Left renal cortex interstitium (tissue), 4 donors: ENCODE measurements at places on chromosomes 11 and 22. TPM values are rescaled to one million over a fixed set of nuclear protein-coding genes. Genes with fewer than 3 reads are reported as not detected.

- DNase-seq, result no peak
Observed at GRCh38 chr11:47981667-47982404, 1.5 kb downstream of the PTPRJ start.

DNA sequence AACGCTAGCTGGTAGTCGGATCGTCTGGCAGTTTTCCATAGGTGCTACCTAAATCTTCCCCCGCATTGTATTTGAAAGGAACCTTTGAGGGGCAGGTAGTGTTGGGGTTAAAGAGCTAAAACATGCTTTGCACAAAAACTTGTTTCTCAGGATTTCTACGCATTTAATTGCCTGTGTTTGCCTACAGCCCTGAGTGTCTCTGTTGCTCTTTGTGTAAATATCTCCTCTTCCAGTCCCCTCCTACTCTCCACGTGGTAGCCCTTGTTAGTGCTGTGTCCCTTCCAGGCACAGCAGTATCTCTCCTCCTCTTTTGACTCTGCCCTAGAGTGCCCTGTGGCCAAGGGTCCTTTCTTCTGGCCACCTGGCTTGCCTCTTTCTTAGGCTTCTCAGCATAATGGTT is 81.7 kb downstream of the BARX2 start:
- DNase-seq, result no peak

DNA sequence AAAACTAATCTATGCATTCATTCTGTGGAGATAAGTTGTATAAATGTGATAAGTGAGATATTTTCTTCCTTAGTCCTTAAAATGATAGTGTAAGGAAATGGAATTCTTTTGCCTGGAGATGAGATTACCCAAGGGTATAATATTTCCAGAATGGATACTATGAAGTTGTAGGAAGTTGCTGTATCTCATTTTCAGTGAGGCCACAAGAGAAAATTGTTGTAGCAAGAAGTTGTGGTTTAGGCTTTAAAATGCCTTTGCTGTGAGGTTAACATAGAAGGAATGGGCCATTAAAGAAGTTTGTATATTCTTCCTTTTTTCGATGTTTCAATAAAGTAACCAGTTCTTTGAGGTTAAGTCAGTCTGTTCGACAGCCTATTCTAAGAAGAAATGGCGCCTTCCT is 50.7 kb upstream of the LIN7C start:
- no peak for DNase-seq

Gene MS4A5
- not detected for polyA plus RNA-seq

Gene OR5T2
- not detected for polyA plus RNA-seq

DNA sequence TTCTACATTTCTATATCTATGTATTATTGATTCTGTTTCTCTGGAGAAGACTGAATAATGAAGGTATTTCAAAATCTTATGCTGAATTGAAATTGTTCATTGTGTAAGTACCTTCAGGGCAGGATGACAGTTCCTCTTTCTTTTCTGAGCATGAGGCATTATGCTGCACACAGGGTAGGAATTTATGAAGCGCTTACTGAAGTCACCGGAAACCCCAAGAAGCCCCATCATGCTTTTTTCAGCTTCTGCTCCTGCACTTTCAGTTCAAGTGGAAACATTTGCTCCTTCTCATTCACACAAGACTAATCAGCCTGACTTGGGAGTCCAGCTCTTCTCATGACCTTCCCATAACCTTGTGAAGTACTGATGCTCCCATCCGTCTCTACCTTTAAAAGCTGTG is 314.7 kb upstream of the SORL1-AS1 start:
- DNase-seq, result no peak

Gene FAM111B
- 13.3 TPM for polyA plus RNA-seq

GRCh38 chr22:44578516-44579230 is 80.6 kb upstream of the RTL6 start:
- DNase-seq, result no peak

DNA sequence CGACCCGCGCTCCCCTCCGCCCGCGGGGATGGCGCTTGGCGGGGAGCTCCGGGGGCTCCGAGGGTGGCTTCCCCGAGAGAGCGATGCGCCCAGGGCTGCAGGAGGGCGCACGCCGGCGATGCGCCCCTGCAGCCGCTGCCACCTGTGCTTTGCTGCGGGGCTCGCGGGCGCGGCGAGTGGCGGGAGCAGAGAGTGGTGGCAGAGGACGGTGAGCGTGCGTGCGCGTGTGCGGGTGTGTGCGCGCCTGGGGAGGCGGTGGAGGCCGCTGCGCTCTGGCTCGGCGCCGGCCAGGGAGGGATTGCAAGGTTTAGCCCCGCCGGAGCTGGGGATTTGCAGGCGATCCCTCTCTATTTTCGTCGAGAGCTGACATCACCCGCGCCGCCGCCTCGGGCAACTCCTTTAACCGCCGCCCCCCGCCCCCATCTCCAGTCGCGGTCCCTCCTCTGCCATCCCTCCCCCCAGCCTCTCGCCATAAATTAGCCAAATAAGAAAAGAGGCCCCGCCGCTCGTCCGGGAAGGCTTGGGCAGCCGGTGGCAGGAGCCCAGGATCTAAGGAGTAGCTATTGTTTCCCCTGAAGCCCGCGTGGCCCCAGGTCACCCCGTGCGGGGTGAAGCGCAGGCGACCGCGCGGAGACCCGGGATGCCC is at the start of gene SLC1A2:
SLC1A2 (minus strand) TSS at position 375 of the 646 bp plus-strand sequence. CDS start 592 bp downstream, outside the sequence.
- no peak for DNase-seq

- no peak for DNase-seq
Observed at GRCh38 chr11:8071616-8072581, 9.1 kb upstream of the TUB start.

DNA sequence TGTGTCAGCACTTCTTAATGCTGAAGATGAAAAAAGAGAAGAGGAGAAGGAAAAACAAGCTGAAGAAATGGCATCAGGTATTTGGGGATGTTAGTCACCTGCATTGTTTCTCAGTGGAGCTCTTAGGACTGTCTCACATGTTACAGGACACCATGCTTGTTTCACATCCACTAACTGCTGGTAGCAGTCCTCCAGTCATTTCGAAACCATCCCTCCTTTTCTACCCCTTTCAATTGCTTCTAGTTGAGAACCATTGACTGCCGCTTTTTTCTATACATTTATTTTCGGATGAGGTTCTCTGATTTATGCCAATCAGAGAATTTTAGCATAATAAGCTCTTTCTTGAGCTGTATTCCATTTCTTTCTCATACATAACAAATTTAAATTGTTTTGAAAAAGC is 21.5 kb downstream of the BIRC2 start:
- no peak for DNase-seq

GRCh38 chr11:46948378-46949131 is 12.0 kb downstream of the CSTPP1 start:
- DNase-seq, result no peak

- no peak for DNase-seq
Observed at GRCh38 chr11:124669193-124669592, 4.3 kb downstream of the SIAE start.

DNA sequence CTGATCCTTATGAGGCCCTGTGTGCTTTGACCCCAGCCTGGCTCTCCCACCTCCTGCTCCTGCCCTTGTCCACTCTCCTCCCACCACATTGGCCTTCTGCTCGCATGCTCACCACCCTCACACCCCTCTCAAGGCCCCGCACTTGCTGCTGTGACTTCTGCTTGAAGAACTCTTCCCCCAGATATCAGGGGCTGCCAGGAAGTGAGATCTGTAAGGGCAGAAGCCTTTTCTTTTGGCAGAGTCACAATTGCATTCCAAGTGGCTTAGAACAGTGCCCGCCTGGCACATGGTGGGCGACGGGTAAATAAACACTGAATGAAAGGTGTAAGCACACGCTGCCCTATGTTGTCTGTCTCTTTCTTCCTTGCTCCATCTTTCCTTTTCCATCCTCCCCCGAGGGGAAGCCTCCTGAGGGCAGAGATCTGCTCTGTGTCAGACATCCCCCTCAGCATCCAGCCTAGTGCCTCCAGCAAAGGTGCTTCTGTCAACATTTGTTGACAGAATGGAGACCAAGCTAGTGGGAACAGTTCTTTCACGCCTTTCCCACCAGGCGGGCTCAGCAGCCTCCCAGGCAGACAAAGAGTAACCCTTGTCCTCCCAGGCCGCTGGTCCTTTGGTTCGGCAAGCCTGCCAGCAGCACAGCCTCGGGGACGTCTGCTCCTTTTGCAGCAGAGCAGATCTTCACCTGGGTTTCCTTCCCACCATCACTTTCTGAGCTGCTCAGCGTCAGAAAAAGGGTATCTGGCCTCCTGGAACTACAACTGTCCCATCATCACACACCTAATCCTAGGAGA is 10.0 kb upstream of the PEX26 start:
- no peak for DNase-seq

DNA sequence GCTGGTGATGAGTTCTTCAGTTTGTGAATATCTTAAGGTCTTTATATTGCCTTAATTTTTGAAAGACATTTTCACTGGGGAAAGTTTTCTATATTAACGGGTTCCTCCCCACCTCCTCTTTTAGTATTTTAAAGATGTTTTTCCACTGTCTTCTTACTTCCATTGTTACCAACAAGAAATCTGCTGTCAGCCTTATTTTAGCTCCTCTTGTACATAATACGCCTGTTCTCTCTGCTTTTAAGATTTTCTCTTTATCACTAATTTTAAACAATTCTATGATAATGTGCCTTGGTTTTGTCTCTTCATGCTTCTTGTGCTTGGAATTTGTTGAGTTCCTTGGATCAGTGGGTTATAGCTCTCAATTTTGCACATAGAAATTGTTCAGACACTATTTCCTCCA is 280.4 kb downstream of the DCDC1 start:
- no peak for DNase-seq

Gene TMEM132A
- polyA plus RNA-seq, result 41.3 TPM

DNA sequence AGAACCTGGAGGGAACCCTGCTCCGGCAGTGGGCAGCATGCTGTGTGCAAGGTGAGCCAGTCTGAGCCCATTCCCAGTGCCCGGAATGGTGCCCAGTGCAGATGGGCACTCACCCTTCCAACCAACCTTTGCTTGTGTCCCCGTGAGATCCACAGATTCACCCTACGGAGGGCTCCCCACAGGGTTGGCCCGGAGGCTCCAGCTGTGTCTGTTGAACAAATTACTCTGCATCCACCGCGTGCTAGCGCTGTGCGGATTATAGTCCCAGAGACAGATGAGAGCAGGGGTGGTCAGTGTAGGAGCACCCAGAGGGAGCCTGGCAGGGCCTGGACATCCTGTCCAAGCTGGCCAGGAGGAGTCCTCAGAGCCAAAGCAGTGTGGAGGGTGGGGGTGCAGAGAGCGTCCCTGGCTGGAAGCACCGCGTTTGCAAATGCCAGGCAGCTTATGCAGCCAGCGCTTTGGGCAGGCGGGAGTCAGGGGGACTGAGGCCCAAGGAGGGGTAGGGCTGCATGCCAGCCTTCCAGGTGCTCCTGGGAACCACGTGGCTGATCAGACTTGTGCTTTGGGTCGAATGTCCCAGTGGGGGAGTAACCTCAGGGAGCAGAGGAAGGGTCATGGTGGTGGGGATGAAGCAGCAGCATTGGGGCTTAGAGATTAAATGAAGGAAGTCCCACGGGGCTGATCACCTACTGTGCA is 80.5 kb downstream of the KCNQ1 start:
- DNase-seq, result no peak

- DNase-seq, result no peak
Observed at GRCh38 chr11:73493956-73494598, 103.8 kb downstream of the FAM168A start.

DNA sequence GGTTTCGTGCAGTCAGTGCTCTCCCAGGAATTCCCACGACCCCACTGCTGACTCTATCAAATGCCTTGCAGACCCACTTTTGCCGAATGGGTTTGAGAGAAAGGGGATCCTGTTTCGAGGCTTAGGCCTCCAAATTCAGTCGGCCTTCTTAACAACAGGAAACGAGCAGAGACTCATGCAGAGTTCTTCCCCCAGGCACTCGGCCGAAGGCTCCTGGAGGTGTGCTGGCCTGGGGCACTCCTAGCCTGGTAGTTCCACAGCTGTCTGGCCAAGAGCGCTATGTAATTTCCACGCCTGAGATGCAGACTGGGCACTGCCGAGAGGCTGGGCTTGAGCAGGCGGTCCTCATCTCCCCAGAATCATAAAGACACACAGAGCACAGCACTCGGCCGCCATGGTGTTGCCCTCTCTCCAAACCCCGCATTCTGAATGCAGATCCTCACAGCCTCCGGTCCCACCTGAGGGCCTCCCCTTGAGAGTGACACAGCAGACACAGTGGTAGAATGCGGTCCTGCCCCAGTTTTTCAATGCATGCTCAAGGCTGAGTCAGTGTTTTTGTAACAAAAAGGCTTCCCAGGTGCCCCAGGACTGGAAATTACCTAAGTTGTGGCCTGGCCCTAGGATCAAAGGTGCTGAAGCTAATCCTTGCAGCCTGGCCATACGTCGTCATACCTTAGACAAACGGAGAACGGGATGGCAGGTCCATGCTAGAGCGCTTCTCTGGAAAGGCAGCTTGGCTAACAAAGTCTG is 30.2 kb upstream of the BID start:
- no peak for DNase-seq

Gene SPINDOC
- 36.9 TPM for polyA plus RNA-seq

DNA sequence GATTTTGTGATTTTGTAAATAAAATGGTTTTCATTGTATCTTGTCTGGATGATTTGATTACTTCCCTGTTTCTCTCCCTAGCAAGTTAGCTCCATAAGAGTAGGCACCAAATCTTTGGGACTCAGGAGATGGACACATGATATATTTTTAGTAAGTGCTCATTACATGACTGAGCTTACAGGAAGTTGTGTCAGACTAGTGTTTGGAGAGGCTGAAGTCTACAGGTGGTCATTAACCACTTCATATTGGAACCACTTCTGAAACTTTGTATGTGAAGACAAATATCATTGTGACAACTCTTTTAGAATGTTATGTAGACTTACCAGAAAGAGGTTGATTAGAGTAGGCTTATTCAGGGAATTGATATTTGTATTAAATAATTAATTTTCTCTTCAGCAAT is 19.1 kb downstream of the ARHGAP42 start:
- DNase-seq, result no peak

GRCh38 chr11:1931341-1932104 is 12.0 kb downstream of the TNNT3 start:
- no peak for DNase-seq

Gene DRG1
- polyA plus RNA-seq, result 76.1 TPM

DNA sequence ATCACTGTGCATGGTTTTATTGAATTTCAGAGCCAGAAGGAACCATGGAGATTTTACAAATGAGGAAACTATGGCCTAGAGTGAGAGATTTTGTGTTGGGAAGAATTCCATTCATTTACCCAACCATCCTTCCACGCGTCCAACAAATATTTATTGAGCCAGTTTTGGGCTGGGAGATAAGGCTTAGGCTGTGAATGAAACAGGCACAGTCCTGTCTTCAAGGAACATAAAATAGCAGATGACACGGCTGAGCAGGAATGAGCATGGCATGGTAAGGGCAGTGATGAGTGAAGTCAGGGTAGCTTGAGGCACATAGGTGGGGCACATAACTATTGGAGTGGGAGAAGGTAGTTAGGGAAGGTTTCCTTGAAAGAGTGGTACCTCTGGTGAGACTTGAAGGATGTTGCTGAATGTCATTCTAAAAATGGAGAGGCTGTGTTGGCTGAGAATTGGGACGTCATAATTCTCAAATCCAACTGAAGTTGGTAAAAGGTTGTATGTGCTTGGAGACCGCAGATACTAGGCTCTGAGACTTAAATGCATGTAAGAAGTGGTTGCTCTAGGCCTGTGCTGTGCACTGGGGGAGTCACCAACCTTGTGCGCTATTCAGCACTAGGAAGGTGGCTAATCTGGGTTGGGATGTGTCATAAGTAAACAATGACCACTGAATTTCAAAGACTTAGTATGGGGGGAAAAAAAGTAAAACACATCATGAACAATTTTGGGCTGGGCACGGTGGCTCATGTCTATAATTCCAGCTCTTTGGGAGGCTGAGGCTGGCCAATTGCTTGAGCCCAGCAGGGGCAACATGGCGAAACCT is 51.9 kb downstream of the TEAD1 start:
- DNase-seq, result no peak
